ENCODE measurements at places on chromosomes 6 and 20.
A peak's percentile ranks its signal among the peaks of the same experiment; 100 is the strongest.

DNA sequence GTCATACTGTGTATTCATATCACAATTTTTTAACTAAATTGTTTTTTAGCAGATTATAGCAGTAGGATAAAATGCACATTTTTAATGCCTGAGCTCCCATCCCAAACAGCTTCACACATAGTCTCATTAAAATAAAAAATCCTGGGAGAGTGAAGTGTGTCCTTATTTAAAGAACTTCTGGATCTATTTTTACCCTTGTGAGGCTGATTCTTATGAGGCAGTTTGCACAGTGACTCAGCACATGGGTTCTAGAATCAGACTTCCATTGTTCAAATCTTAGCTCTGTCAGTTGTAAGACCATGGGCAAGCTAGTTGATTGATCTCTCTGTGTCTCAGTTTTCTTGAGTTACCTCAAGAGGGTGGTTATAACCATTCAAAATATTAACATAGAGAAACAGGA lies 72.3 kb downstream of the MACROD2 start:
- no peak for DNase-seq

- no peak for DNase-seq
These were observed 121.3 kb upstream of the PTPN1 start for GRCh38 chr20:50388733-50389437.

DNA sequence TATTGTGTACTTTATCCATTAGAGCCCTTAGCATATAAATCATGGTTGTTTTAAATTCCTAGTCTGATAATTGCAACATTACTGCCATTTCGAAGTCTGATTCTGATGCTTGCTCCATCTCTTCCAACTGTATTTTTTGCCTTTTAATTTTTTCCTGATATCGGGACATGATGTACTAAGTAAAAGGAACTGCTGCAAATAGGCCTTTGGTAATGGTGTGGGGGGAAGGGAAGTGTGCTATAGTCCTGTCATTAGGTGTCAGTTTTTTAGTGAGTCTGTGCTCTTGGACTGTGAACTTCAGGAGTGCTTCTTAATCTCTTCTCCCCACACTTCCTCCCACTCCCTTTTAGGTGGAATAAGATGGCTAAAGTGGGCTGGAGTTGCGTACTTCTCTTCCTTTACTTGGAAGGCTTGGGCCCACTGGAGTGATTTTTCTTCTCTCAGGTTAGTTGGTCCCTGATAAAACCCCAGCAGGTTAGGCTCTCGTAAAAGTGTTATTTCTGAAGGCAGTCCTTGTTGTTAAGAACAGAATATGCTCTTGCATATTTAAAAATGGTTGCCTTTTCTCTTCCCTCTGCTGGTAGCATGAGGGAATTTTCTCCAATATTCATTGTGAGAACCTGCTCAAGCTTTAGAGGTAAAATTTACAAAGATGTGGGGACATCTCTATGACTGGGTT lies 18.1 kb downstream of the STXBP5 start:
- peak; percentile 67 for DNase-seq

DNA sequence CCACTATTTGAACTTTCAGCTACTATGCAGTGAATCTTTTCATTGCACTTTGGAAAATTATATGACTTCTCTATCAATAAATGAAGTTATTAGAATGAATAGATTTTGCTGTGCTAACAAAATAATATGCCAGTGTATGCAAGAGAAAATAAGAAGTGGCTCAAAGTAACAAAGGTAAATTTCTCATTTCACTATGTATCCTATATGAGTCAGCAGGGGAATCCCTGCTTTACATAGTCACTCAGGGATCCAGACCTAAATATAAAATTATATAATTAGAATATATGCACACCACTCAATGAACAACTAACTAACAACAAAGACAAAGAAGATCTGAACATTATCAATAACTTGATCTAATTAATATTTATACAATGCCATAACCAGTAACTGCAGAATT lies 390.8 kb upstream of the IRAK1BP1 start:
- no peak for DNase-seq

DNA sequence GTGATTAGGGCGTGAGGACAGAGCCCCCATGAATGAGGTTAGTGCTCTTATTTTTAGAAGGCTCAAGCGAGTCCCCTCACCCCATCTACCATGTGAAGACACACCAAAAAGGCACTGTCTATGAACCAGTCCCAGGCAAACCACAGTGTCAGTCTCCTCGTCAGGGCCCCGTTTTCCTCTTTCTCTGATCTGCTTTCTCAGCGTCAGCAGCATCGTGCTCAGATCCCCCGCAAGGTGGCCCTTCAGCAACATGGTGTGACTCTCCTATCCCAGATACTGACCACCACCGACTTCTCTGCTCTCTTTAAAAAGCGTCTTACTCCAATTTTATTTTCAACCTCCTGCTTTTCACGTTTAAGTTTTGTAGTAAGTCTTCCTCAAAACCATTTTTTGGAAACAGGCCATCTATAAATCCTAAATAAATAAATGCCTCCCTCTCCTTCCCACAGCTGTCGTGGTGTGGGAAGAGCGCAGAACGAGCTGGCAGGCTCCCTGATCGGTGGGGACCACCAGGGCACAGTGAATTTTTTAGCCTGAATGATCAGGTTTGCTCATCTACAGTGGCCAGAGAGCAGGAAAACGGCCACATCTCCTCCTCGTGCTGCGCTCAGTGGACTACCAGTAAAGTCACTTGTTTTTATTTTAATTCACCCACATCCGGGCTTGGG lies 113.1 kb downstream of the BMP7 start:
- DNase-seq = no peak

DNA sequence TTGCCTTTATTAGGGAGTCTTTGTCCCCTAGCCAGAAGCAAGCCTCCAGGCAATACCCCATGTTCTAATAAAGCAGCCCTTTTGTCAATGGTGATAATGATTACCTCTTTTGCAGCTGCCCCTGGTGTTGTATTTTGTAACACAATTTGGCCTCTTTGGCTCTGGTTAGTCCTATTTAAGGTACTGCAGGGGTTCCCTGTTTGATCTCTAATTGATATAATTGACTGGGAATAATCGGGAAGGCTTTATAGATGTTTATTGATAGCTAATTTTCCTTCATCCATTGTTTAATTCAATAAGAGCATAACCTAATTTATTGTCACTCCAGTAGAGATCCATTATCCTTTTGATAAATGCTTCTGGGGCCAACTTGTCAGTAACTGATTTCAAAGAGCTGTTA lies 537.2 kb downstream of the PKHD1 start:
- DNase-seq = no peak

DNA sequence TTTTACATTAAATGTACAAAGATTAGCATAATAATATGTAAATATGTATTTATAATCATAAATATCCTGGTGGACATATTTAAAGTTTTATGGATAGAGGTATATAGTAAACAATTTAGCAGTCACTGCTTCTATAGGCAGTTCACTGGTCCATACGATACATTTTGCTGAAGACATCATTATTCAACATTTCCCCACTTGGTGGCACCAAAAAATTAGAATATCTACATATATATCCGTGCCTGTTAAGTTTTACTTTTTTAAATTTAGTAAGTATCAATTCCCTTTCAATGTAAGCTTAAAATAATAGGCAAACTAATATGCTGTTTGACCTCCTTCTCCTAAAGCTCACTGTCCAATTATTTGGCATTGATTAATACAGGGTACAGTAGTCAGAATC lies 64.2 kb downstream of the LMBRD1 start:
- peak; percentile 11 for DNase-seq

DNA sequence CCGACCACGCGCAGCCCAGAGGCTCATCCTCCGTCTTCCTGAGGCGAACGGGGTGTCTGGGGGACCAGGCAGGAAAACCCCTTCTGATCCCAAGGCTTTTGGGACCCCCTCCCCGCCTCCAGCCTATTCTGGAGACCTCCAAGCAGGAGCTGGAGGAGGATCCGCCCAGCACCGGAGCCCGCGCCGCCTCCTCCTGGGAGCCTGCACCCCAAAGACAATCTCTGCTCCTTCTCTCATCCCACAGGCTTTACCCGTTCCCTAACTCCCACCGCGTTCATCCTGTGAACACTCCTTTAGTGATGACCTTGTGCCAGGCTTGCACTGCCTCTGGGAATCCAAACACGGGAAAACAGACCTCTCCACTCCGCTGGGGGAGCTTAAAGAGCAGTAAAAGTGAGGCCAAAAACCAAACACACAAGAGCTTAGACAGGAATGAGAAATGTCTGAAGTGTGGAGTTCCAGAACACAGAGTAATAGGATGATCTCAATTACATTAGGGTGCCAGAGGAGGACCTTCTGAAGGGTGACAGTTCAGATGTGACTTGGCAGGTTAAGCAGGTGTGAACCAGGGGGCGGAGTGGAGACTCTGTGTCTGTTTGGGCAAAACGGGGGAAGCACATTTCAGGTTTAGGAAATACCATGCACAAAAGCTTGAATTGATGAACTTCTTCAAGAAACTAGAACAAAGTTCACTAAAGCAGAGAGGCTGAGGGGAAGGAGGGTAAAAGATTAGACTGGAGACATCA lies 7.6 kb downstream of the HLA-DRB5 start:
- no peak for DNase-seq

DNA sequence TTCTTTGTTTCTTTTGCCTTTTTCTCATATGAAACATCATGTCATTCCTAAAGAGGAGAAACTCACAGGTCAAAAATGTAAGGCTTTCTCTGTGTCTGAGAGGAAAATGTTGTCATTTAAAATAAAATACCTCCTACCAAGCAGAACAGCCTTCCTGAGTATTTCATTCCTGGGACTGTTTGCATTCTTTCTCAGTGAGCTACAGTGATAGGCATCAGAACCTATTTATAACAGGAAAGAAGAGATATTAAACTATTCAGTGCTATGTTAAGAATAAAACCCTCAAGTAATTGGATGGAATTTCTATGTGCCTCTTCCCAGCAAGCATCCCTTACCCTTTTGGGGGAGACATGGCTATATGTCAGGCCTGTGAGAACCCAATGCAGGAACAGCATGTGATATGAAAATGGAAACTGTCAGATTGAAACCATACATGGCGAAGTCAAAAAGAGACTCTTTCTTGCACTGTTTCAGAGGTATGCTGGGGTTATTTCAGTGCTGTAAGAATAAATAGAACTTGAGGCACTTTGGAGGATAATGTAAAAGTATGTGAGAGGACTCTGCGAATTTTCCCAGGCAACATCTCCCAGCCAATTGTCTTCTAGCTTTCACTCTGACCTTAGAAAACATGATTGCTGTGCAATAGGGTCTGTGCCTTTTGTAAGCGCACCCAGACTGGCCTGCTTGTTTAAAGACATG lies 133.8 kb upstream of the CCN2 start:
- no peak for DNase-seq

DNA sequence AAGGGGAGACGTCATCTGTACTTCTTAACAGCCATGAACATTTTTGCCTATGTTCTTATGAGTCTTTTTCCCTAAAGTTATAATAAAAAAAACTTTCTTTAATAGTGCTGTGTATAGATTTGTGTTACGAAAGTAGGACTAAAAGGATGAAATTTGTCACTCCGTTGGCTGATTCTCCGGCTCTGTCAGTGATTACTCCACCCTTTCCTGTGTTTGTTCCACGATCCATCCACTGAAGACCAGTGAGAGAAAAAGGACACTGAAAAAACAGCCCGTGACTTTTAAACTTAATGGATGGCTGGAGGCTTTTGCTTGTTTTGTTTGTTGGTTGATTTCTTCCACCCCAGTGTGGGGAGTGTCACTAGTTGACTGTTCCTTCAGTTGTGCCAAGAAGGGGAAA lies 232.0 kb upstream of the NOX3 start:
- no peak for DNase-seq

- no peak for DNase-seq
These were observed 117.3 kb downstream of the ARHGAP18 start for GRCh38 chr6:129592516-129593232.

DNA sequence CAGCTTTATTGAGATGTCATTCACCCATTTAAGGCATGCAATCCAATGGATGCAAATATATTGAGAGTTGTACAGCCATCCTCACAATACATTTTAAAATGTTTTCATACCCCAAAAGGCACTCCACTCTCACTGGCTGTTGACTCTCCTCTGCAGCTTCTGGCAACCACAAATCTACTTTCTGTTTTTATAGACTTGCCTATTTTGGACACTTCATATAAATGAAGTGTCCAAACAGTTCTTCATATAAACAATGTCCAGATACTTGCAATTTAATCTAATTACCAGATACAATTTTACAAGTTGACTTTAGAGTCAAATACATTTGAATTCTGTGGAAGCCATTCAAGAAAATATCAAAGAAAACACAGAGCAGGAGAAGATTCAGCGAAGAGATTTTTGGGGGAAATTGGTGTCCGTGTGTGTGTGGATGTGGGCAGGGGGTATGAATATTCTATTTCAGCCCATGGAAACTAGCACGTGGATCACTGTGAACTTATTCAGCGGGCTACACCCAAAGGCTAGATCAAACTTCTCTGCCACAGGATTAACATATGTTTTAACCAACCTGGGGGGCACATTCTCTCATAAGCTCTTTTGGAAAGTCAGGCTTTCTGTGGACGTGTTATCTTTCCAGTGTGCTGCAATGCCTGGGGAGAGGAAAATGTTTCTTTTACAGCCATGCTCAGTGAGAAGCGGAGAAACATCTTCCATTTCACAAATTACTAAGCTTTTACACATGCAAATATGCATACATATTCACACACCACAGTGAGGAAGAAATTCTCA lies 73.9 kb downstream of the PLG start:
- DNase-seq = no peak

- no peak for DNase-seq
These were observed 535.9 kb downstream of the FRK start for GRCh38 chr6:115524821-115525220.

DNA sequence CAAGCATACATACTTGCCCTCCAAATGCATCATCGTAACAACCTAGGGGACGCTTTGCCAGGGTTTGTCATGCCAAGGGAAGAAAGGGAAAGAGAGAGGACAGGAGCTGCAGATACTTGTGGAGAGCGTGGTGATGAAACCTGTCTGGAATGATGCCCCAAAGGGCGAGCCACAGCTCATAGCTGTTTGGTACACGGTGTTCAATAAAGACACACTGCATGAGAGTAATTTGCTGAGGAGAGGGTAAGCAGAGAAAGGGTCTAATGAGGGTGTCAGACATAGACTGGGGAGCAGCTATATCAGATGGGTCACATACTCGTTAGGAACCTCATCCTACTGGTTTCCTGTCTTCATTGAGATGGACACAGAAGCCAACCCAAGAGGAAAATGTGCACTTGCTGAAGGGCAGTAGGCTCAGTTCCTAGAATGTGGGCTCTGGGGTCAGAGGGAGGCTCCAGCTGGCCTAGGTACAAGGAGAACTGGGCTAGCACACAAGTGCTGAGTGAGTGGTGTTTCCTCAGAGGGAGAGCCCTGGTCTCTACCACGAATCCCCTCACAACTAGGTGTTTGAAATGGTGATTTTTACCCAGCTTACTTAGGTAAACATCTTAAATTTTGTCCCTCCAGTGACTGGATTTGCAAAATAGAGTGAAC lies 5.2 kb upstream of the FOXO3 start:
- no peak for DNase-seq

- DNase-seq = no peak
These were observed 18.4 kb upstream of the PARD6B start for GRCh38 chr20:50712771-50713656.

GRCh38 chr6:81547149-81547548 lies 205.3 kb downstream of the TENT5A start:
- no peak for DNase-seq
